SK-MEL-5 (cell line): ENCODE measurements at places on chromosomes 2 and 18. TPM values are rescaled to one million over a fixed set of nuclear protein-coding genes. Genes with fewer than 3 reads are reported as not detected.

GRCh38 chr2:71516253-71516888 is 63.0 kb downstream of the DYSF start:
- no peak for DNase-seq

DNA sequence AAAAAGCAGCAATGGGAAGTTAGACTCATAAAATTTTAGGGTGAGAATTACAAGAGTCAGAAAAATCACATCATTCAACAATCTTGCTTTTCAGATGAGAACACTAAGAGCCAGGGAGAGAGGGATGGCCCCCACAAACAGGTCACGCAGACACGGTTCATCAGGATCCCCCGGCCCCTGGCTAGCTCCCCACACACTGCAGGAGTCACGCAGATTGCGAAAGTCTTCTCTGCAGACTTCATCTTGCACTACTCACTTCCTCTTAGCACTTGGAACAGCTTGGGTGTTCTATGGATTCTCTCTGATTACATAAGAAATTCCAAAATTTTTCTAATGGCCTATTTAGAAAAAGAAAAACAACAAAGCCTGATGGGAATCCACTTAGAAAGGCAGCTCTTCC is 21.6 kb upstream of the SULT1C2 start:
- DNase-seq: no peak

DNA sequence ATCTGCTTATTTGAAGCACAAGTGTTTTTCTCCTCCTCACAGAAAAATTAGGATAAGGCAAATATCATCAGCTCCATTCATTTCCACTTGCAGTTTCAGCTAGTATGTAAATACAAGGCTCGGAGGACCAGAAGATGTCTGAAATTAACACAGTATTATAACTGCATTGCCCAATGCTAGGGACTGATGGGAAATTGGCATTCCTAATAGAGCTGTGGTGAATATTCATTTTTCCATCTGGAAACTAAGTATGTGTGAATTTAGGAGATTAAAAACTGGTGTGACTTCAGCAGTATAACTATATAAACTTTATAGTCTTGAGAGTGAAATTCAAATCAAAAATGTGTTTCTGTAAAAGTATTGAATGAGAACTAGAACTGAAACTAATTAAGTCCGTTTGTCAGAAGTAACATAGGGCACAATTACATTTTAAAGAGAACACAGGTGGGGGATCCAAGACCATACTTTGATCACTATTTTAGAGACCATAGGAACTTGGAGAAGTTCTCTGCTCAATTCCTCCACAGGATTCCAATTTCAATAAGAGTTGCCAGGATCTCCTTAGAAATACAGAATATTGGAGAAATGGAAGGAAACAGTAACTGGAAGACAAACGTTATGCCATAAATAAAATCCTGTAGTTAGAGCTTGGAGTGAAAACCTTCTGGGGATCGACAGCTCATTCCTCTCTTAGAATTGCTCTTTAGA is 12.1 kb upstream of the ITGA6 start:
- no peak for DNase-seq

DNA sequence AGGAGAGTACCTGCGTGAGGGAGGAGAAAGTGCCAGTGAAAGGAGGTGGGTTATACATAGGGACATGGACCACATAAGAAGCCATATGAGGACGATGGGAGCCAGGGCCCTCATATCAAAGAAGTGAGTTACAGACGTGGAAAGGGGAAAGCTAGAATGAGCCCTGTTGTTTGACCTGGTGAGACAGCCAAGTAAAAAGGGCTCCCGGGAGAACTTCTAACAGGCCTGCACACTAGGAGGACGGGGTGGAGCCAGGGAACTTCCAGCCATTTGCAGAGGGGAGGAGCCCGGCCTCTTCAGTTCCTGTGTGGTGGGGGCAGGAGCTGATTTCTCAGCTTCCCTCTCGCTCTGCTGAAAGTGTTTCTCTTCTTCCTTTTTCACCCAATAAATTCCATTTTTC is 84.1 kb upstream of the SLC66A3 start:
- DNase-seq: peak; percentile 24

DNA sequence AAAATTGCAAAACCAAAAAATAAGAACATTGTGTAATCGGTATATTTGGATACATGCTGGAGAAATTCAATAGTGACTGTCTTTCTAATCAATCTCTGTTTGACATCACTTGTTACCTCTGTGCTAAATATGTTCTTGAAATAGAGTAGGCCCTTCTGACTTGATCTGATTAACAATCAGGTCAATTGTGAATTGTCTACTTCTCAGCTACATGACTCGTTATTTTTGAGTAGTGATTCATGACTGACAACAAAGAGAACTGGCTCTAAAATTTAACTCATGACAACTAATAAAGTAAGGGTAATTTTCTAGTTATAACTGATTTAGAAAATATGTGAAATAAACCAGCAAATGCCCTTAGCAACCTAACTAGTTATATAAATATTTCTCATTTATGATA is 312.1 kb downstream of the TMX3 start:
- DNase-seq: peak; percentile 52

DNA sequence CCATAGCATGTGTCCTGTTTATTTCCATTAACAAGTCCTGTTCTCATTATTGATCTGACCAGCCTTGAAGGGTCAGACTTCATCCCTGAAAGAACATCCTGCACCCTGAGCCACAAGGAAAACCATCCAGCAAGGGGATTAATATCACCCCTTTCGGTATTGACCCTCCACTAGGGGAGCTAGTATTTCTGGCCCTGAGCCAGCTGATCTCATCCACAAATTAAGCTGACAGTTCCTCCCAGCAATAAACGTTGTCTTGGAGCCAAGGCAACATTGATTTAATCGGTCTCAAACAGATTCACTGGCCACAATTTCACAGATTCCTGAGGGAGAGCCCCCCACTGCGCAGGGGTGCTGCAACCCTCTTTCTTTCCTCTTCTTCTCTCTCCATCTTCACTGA is 353.1 kb upstream of the FANCL start:
- peak; percentile 56 for DNase-seq

- DNase-seq: no peak
Observed at GRCh38 chr18:2091937-2092336, 479.4 kb downstream of the METTL4 start.

LYG2 gene
- total RNA-seq: not detected in 2 replicates
